SK-N-DZ (cell line): ENCODE measurements at places on chromosomes 6 and 20.

DNA sequence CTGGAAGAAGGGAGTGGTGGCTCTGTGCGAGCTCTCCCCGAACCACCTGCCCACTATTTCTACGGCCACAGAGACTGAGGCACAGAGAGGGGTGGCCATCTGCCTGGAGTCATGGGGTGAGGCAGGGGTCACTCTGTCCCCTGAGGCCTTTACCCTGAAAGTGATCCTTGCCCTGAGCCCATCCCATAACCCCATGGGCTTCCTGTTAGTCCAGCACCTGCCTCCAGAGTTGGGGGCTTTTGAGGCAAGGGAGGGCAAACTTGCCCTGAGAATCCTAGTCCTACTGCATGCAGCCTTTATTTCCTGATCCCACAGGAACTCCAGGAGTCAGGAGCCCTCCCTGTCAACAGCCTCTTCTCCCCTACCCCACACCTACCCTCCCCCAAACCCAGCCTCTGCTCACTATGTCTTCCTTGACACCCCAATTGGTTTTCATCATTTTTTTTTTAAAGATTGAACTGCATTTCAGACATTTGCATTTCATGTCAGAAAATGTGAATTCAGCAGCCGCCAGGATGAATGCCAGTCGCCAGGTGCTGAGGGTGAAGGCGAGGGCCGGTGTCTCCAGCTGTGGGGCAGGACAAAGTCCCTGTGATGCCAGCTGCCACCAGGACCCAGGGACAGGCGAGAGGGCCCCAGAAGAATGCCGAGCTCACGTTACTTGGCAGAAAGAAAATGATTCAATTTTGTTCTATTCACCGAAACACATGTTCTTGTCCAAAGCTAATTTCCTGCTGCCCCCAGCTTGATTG, 47.6 kb upstream of the NNAT start:
- no peak for DNase-seq

DNA sequence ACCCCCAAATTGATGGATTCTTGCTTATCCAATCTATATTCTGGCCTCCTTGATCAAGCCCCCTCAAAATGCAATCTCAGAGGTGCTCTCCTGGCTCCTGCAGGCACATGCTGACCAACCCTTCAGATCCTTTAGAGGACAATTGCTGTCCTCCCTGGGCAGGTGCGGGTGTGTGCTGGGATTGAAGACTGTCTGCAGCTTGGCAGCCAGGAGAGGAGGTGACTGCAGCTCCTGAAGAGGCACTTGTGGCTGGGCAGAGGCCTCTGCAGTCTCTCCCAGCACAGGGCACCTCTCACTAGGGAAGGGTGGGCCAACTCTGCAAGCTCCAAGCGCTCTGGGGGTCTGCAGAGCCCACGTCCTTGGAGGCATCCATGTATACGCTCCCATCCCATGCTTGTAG, 28.5 kb downstream of the SUMO4 start:
- no peak for DNase-seq

GRCh38 chr6:39453241-39453640, 130.7 kb upstream of the KCNK16 start:
- no peak for DNase-seq

DNA sequence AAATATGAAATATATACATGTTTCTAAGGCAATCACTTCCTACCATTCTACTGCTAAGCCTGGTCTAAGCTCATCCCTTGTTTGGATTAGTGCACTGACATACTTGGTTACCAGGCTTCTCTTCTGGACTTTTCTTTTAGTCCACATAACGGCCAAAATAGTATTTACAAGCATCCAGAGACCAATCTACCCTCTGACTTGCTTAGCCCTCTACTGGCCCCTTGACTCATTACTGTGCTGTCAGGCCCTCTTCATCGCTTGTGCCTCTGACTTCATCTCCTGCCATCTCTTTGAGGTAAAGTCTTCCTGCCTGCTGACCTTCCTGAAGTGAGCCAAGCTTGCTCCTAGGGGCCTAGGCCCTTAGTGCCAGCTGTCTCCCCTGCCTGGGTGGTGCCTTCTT, 35.1 kb downstream of the TULP4 start:
- no peak for DNase-seq

DNA sequence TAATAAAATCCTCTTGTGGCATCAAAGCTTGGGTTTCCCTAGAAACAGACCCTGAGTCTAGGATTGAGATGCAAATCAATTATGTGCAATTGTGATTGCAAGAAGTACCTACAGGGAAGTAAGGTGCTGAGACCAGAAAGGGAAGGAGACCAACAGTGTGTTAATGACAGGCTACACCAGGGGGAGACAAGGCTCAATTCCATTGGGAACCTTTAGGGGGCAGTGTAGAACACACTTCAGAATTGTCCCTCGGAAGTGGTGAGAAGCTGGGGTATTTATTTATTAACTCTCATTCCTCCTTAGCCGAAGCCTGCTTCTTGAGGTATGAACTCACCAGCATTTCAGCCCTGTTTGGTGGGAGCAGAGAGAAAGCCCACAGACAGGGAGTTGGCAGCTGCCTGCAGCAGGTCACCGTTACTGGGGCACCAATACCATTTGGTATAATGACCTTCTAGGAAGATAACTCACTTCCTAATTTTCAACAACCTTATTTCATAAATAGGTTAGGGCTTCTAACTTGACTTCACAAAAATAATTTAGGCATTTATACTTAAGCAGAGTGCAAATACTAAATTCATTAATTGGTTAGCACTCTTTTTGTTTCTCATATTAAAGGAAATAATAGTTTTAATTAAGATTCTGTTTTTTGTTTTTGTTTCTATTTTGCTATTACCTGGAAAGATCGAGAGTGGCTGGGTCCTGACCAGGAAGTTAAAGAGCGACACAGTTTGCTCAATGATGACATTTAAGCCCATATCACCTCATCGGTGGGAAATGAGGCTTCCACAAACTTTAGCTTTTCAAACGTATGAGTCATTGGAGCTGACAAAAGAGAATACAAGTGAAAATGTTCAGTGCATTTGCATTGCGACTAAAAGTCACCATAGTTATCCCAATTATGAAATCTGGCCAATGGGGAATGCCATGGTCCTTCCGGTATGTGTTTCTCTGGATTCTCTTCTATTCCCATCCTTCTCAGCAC, 94.8 kb downstream of the BTBD3 start:
- DNase-seq: peak; percentile 27

- DNase-seq: peak; percentile 38
Observed at GRCh38 chr6:134123666-134124208, 71.3 kb upstream of the SLC2A12 start.

DNA sequence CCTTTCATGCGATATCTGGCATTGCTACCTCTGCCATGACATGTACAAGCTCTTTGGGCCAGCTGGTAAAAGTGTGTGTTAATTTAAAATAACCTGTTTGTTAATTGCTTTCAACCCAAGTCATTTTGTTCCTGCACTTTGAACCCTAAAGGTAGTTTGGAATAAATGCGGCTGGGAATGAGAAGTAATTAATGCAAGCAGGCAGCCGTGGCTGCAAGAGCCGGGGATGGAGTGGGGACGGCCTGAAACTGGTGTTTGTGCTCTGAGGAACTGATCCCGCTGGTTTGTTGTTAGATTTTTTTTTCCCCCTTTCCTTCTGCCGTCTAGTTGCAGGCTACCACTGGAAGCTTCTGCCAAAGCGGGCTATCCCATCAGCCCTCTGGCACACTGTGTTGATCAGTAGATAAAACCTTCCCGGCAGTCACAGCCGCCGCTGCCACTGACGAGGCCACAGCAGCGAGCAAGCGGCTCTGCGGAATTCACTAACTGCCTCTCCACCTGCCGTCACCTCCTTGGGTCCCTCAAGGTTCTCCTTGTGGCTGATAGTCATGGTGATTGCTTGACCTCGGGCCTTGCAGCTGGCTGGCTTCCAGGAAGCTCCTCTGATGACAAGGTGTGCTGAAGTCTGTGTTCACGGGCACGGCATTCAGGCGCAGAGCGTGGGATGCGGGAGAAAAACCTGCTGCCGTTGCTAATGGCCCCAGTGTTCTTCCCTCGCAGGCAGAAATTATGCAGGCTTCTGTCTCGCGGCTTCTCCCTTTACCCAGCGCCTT, 315.9 kb downstream of the TFAP2A start:
- DNase-seq: peak; percentile 37

DNA sequence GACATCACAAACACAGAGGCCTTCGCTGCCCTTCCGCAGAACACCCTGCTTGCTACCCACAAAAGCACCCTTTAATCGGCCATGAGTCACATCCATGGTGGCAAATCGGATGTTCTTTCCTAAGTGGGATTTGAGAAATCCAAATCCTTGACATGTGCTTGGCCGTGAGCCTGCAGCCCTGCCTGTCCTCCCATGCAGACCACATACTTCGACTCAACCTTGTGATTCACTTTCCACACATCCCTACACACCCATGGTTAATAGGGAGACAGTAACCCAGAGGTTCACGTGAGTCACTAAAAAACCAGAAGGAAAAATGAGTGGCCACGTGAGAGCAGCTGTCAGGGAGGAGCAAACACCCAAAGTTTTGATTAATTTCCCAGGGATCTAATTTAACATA, 19.4 kb downstream of the RAMACL start:
- no peak for DNase-seq

GRCh38 chr20:7610681-7611080, 329.6 kb downstream of the HAO1 start:
- no peak for DNase-seq

- DNase-seq: no peak
Observed at GRCh38 chr20:45037050-45037449, 63.9 kb downstream of the KCNS1 start.

- DNase-seq: no peak
Observed at GRCh38 chr20:4099905-4100675, 84.7 kb upstream of the RNF24 start.

GRCh38 chr6:56640374-56640773, 2.3 kb downstream of the DST start:
- no peak for DNase-seq

GRCh38 chr6:166286839-166287271, 21.3 kb downstream of the PRR18 start:
- no peak for DNase-seq

DNA sequence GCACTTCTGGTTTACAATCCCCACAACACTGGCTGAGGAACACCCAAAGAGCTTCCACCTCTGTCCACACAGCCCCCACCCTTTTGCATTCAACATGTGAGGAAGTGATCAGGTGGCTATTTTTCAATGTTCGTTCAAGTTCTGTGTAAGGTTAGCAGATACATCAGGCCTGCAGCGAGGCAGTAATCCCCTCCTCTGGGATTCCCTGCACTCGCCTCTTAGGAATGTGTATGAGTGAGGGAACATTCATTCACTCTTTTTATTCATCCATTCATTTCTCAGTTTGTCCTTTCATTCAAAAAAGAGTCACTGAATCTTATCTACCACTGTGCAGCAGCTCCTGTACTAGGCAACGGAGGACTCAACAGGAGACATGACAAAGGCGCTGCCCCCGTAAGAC, 236.4 kb upstream of the PRDM1 start:
- no peak for DNase-seq

- DNase-seq: no peak
Observed at GRCh38 chr6:50288881-50289280, 239.2 kb upstream of the DEFB112 start.

- no peak for DNase-seq
Observed at GRCh38 chr20:2149507-2149906, 47.9 kb downstream of the STK35 start.

- no peak for DNase-seq
Observed at GRCh38 chr20:61940491-61940890, 125.2 kb downstream of the TAF4 start.

DNA sequence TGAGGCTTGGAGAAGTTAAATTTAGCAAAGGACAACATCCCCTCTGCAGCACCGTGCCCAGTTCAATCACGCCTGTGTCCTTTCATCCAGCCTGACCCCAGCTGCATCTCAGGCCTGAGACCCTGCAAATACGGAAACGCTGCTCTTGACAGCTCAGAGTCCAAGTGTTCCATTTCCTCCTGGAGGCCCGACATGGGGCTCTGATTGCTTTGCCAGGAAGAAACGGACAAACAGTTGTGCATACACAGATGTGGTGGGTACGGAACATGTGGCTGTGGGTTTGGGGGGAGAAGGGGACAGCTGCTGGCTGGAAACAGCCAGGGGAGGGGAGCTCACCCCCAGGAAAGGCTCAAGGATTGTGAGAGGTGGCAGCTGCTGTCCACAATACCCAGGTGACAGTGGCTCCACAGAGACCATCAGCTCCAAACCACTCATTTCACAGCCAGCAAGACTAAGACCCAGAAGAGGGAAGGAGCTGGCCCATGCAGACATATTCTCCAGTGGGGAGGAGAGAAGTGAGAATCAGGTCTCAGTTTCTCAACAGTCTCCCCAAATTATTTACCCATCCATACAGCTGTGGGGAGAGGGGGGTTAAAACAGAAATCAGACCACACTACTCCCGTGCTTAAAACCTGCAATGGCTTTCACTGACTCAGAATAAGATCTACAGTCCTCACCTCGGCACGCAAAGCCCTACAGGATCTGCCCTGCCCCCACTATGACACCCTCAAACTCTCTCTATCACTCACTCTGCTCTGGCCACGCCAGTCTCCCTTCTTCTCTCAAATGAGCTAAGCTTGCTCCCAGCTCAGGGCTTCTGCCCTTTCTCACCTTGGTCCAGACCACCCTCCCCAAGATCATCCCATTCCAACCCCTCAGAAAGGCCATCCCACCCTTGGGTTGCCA, 89.1 kb downstream of the PREX1 start:
- no peak for DNase-seq

DNA sequence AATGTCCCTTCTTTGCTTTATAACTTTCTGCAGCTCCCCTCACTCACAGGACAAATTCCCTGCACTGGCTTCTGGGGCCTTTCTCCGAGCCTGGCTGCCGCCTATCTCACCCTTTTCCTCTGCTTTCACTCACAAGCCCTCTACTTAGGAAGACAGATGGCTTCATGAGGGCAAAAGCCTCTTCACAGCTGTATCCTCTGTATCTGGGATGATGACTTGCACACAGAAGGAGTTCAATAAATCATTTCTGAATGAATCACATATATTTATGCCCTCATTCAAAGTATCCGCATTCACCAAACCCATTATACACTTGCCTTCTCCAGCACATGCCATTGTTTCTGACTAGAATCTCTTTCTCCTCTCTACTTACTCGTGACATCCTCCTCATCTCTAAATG, 159.0 kb upstream of the RIPOR2 start:
- DNase-seq: no peak

GRCh38 chr6:155442562-155442961, 13.1 kb downstream of the NOX3 start:
- no peak for DNase-seq

- DNase-seq: peak; percentile 44
Observed at GRCh38 chr6:28807682-28808280, 116.0 kb downstream of the TRIM27 start.

- no peak for DNase-seq
Observed at GRCh38 chr6:24692003-24692402, 25.1 kb downstream of the ACOT13 start.

GRCh38 chr20:32116079-32116521, 6.6 kb downstream of the TM9SF4 start:
- DNase-seq: no peak

GRCh38 chr20:57062241-57062640, 204.2 kb downstream of the BMP7 start:
- no peak for DNase-seq
